ENCODE measurements at places on chromosomes 5 and 9. TPM values are rescaled to one million over a fixed set of nuclear protein-coding genes. Genes with fewer than 3 reads are reported as not detected.

The LYSMD3 gene
- total RNA-seq, result 8.6 TPM

The MELK gene
- total RNA-seq, result 87.8 TPM

The CDX1 gene
- total RNA-seq, result not detected

The EMB gene
- 4.3 TPM for total RNA-seq

The TAF11L5 gene
- not detected for total RNA-seq

- DNase-seq, result no peak
Observed at GRCh38 chr9:121929893-121930875, 162.9 kb downstream of the TTLL11 start.

DNA sequence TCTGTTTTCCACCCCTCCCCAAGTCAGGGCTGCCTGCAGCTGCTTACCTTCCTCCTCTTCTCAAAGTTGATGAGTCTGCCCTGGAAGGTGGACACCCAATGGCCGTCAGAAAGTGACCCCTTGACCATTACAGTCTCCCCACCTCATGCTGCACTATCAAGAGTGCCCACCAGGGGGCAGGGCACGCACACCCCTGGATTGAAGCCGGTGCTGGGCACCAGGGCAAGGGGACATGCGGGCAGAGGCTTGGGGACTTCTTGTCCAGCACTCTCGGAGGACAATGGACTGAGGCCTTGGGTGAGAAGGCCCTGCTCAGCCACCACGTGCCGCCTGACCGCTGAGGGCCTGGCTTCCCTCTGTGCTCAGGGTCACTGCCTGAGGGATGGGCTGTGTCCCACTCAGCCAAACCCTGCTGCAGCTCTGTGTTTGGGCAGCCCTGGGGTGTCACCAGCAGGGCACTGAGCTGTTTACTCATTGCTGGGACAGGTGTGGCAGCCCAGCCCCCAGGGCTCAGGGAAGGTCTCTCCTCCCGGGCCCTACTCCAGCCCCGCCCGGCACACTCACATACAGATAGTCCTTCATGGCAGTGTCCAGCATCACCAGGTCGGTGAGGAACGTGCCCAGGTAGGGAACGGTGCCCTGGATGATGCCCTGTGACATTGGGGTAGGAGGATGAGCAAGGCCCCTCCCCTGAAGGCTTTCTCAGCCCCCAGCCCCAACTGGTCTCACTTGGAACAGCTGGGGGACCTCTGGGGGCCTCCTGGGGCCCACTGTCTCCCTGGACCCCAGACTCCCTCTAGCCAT, 17.7 kb downstream of the RALGDS start:
- no peak for DNase-seq

- DNase-seq, result no peak
Observed at GRCh38 chr9:119934497-119934896, 565.3 kb upstream of the BRINP1 start.

- DNase-seq, result no peak
Observed at GRCh38 chr5:99315413-99316183, 386.8 kb upstream of the CHD1 start.

DNA sequence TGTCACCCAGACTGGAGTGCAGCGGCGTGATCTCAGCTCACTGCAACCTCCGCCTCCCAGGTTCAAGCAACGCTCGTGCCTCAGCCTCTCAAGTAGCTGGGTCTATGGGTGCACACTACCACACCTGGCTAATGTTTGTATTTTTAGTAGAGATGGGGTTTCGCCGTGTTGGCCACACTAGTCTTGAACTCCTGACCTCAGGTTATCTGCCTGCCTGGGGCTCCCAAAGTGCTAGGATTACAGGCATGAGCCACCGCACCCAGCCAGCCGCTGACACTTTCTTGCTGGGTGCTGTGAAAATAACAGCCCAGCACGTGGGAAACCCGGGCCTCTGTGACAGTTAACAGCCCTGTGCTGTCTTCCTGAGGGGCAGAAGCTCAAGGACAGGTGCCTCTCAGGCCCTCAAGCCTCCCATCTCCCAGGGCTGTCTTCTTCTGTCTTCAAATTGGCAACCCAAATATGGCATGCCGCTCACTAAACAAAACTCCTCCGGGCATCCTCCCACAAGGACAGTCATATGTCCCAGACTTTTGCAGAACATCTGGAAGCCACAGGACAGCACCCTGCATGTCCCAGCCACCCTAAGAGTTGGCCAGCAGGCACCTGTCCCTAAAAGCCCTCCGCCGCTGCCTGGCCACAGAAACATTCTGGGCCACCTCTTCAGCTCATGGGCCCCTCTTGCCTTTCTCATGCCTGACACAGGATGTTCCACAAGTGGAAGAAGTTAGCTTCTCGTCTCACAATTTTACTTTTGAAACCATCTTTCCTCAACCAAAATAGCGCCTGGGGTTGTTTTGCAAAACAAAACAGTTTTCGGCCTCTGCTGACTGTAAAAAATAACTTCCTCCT, 233.6 kb downstream of the SYK start:
- DNase-seq, result no peak

DNA sequence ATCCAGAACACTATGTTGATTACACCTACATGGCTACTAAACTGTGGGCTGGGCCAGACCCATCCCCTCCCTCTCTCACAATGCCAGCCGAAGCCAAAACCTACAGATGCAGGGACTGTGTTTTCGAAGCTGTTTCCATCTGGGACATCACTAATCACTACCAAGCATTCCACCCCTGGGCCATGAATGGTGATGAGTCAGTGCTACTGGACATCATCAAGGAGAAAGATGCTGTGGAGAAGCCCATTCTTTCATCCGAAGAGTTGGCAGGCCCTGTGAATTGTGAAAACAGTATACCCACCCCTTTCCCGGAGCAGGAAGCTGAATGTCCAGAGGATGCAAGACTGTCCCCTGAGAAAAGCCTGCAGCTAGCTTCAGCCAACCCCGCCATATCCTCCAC, 65.0 kb downstream of the ZNF462 start:
- no peak for DNase-seq

DNA sequence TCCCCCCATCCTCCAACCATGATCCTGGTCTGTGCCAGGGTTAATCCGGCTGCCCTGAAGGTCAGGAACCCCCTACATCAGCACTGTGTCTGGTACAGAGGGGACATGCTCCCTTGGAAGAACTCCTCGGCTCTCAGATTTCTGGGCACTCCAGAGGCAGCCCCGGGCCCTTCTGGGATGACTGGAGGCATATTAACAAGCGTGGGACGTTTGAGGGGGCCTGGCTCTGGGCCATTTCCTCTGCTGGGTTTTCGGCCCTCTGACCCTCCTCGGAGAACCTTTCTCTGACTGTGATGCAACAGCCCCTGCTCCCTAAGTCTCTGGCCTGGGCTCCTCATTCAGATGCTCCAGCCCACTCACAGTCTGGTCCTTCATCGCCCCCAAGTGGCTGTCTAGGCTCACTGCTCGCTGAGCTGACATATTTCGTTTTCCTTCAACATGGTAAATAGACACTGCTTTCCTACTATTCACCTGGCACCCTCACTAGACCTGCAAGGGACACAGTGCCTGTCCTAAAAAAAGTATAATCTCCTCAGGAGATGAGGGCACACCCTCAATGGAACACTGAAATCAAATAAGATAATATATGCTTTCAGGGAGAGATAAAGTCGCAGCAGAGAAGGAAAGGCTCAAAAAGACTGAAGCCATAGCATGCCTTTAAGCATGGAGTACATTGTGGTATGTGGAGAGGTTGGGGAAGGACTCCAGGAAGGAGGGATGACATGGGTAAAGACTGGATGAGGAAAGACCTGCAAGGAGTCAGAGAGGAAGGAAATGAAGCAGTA, 404.7 kb upstream of the TRPC7 start:
- DNase-seq, result no peak

- DNase-seq, result no peak
Observed at GRCh38 chr5:144198386-144198785, 27.7 kb downstream of the KCTD16 start.

DNA sequence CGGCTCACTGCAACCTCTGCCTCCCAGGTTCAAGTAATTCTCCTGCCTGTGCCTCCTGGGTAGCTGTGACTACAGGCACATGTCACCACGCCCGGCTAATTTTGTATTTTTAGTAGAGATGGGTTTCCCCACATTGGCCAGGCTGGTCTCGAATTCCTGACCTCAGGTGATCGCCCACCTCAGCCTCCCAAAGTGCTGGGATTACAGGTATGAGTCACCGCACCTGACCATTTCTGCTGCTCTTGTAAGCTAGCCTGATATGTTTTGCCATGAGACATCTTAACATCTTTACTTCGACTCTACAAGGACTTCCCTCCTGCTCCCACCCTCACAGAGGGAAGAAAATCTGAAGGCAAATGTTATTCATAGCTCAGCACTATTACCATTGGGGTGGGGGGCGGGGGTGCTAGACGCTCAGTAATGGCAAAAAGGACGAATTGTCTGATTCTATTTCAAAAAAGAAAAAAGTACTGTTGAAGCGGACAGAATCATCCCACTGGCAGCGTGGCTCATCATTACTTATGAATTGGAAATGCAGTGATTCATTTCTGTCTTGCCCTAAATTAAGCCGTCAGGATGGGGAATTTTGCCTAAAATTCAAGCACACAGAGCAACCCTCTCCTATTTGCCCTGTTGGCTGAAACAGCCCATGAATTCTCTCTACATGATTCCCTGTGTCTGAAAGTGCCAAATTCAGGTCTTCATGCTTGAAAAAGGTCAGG, 46.4 kb upstream of the WWC1 start:
- no peak for DNase-seq

DNA sequence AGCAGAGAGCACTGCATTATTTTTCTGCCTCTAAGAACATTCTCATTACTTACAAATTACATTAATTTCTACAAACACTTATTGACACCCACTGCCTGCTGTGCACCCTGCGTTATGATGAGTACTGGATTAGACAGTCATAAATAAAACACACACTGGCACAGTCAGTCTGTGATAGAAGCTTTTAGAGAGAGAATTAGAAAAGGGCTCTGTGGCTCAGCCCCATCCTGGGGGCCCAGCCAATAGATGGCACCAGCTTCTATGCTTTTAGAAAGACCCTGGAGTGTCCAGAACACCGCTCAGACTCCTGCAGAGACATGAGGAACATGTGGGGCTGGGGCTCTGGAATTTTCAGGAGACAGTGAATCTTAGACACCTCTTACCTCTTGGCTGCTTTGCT, 61.0 kb upstream of the RAPGEF1 start:
- no peak for DNase-seq

- no peak for DNase-seq
Observed at GRCh38 chr9:112863214-112863613, 27.5 kb downstream of the SLC46A2 start.

DNA sequence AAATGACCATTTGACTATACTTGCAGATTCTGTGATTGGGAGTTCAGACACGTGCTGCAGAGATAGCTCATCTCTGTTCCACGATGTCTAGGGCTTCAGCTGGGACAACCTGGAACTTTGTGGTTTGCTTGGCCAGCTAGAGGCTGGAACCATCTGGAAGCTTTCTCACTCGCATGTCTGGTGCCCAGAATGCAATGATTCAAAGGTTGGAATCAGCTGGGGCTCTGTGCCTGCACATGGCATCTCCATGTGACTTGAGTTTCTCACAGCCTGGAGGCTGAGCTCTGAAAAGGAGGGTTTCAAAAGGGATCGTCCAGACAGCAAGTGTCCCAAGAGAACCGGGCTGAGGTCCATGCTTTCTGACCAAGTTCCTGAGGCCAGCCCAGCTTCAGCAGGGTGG, 465.2 kb downstream of the GADD45G start:
- DNase-seq, result no peak

DNA sequence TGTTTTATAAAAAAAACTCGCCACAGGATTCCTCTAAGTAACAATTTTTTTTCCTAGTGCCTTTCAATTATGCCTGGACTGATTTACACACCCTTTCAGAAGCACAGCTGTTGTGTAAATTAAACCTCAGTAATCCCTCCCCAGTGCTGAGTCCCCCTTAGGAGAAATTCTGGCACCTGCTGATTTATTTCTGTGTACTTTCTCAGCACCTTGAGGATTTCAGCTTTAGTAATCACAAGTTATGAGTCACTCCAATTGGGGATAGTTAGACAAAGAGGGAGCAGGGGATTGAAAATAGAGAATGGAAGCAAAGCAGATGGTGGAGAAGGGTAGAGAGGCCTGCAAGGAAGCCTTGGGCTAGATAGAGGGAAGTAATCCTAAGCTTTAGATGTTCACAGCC, 171.7 kb downstream of the TTLL11 start:
- DNase-seq, result peak; percentile 9

DNA sequence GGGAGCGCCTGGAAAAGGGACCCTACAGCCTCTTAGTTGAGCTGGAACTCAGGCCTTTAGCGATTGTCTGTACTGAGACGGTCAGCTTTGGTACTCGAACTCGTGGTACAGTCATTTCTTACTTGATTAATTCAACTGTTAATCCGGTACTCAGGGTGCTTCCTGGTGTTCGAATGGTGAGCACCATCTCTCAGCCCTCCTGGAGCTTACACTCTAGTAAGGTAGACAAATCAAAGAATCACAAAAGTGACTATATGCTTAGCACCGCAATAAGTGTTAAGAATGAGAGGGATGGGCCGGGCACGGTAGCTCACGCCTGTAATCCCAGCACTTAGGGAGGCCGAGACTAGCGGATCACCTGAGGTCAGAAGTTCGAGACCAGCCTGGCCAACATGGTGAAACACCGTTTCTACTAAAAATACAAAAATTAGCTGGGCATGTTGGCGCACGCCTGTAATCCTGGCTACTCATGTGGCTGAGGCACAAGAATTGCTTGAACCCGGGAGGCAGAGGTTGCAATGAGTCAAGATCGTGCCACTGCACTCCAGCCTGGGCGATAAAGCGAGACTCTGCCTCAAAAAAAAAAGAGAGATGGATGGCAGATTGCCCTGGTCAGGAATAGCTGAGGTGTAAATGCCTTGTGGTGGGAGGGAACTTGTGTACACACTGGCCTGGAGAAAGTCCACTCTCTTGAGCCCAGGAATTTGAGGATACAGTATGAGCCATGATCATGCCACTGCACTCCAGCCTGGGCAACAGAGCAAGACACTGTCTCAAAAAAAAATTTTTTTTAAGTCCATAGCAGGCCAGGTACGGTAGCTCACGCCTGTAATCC, 981 bp downstream of the TCOF1 start:
- DNase-seq, result peak; percentile 61

DNA sequence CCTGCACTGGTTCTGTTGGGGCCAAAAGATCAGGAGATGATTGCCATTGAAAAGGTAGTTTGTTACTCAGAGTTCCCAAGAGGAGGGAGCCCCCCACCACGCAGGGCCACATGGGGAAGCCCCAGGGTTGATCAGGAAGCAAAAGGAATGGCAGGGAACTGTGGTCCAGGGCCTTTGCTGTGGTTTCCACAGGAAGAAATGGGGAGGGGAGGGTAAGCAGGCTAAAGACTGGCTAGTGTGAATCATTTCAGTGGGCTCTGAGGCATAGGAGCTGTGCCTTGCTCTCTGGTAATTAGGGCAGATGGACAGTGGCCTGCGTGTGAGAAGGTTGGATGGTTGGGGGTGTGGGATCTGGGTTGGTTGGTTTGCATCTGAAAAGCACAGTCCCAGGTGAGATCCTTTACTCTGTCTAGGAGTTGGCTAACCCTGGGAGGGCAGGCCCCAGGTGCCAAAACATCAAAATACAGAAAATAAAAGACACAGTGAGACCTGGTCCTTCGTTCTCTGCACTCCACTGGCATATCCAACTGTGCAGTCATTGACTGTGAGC, 66.1 kb downstream of the PTPDC1 start:
- DNase-seq, result no peak

GRCh38 chr9:75826314-75826713, 64.2 kb upstream of the PCSK5 start:
- DNase-seq, result no peak

- DNase-seq, result no peak
Observed at GRCh38 chr9:16727452-16728136, 142.9 kb downstream of the BNC2 start.
